ENCODE measurements at places on chromosomes 4 and X.

DNA sequence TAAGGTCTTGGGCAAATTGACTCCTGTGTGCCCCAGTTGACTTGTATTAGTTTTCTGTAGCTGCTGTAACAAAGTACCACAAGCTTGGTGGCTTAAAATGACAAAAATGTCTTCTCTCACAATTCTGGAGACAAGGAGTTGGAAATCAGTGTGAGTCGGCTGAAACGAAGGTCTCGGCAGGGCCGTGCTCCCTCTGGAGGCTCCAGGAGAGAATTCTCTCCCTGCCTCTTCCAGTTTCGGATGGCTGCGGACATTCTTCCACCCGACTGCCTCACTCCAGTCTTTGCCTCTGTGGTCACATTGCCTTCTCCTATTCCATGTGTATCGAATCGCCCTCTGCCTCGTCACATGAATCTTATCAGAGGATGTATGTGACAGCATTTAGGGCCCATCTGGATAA is 66.0 kb upstream of the PHOX2B start:
- DNase-seq = peak; percentile 21

DNA sequence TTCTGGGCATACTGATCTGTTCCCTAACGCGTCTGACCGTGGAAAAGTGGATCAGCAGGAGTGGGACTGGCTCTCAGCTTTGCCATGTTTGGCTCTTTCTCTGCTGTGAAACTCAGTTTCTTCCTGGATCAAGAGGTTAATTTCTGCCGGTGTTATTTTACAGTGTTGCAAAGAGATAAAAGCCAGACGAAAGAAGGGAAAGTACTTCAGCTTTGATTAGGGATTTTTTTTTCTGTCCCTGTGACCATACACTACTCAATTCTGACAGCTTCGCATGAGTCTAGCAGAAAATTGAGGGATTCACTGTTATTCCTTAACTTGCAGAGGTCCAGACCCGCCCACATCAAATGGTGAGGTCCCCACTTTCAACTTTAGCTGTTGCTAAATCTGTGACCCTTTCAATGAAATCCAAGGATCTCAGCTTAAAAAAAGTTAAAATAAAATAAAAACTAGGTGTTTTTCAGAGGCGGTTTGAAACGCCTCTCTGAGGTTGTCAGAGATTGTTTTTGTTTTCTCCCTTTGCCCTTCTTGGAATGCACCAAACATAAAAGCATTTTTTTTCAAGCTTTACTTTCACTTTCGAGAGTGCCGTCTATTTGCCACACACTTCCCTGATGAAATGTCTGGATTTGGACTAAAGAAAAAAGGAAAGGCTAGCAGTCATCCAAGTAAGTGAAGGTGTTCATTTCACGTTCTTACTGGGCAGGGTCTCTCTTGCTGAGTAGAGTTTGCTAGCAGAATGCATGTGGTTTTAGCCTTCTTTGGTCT is at the start of gene TLR3:
TLR3 (plus strand) TSS at position 576 of the 768 bp plus-strand sequence. CDS start 7,464 bp downstream, outside the sequence.
- DNase-seq = no peak

- no peak for DNase-seq
These were observed 52.8 kb downstream of the GPRIN3 start for GRCh38 chr4:89254847-89255246.

- DNase-seq = no peak
These were observed 156.2 kb downstream of the ENOX2 start for GRCh38 chrX:130746709-130747342.

- no peak for DNase-seq
These were observed 58.5 kb downstream of the SLC2A9 start for GRCh38 chr4:9962611-9963314.

GRCh38 chr4:97360733-97361132 is 782.5 kb downstream of the STPG2 start:
- no peak for DNase-seq

DNA sequence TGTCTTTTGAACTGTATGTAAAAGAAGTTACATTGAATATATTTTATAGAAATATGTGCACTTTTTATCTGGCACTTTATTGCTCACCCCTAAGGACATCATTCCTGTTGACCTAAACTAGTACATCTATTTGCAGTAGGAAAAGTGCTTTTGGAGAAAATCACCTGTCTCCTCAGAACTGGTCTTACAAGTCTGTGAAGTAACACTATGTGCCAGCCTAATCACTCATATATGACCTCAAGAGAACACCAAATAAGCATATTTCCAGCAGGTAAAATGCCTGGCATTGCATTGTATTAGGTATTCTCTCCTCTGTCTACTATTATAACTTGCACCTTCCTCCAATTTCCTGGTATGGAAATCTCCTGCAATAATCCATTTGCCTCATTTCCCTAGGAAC is 4.0 kb upstream of the GASK1B start:
- no peak for DNase-seq

DNA sequence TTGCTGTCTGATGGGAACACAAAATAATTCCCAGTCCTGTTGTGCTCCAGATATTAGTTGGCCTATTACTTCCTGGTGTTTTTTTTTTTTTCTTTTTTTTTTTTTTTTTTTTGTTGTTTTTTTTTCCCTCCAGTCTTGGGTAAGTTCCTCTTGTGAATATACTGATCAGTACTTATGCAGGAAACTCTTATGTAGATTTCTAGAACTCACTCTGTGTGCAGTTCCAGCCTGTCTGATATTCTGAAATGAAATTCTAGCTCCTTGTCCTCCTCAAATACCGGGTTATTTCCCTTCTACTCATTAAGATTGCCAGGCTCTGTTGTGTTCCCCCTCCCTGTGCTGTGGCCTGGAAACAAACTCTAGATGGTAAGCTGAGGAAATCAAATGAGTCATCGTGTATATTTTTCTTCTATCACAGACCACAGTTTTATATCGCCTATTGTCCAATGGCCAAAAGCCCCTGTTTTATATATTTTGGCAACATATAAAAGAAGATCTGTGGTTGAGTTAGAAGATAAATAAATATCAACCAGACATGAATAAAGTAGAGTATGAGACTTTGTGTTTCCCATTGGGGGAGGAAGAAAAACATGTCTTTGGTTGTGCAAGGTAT is 124.3 kb upstream of the UGT8 start:
- DNase-seq = no peak

DNA sequence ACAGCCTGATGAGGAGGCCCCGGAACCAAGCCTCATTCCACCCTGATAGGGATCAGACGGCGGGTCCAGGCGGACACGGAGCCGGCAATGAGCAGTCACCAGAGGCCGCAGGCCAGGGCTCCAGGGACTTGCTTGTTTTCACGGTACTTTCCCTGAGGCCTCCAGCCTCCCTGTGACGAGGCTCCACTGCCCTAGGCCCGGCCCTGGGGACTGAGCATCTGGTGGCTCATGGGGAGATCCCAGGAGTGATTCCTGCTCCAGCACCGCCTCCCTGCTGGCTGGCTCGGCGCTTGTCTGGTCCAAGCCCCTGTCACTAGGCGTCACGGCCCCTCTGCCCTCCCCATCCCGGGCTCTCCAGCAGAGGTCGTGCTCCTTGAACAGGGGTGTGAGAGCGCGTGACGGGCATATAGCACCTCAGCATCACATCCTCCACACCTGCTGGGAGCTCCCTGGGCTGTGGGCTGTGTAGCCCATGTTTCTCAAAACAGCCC is 14.1 kb downstream of the HTRA3 start:
- DNase-seq = peak; percentile 26

DNA sequence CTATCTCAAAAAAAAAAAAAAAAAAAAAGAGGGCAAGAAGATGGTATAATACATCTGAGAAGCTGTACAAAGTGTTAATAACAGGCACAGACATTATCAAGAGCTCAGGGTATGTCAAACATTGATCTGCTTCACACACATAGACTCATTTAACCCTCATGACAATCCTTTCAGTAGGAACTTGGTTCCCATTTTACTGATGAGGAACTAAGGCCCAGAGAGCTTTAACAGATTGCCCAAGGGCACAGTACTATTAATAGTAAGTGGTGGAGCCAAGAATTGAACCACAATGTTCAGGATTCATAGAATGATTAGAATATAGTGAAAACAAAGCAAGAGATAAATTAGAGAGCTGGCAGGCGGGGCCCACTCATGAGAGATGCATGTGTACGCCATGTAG is 154.4 kb downstream of the EFHC2 start:
- DNase-seq = no peak

DNA sequence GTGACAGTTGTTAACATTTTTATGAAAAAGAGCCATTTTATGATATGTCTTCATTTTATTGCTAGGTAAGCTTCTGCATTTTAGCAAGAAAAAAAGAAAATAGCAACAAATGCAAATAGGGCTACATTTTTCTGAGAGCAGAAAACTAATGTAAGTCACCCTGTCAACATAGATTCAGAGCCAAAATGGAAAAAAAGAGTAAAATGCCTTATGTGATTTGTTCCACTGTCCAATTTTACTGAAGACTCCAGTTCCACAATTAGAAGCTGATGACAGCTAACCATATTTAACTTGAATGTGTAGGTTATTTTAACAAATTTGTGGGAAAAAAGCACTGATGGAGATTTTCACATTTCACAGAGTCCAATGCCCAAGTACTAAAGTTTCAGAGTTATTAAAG is 772.3 kb downstream of the FAT4 start:
- no peak for DNase-seq

GRCh38 chr4:10971800-10972401 is 287.3 kb upstream of the CLNK start:
- DNase-seq = no peak

- DNase-seq = no peak
These were observed 3.1 kb downstream of the CPE start for GRCh38 chr4:165381821-165382373.

DNA sequence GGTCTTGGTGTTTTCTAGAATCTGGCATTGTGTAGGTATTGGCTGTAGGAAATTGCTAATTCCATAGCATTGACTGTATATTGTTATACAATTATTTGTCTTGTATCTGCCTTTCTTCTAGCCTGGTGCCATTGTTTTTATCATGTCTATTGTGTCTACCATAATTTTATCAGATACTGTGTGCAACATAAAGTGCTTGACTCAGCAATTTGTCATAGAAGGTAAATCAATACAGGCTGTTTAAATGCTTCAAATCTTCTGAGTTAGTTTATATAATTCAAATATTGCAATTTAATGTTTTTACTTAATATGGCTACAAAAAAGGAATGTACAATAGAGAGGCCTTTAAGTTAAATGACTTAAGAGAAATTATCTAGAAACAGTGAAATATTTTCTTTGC is 263.3 kb upstream of the UGT8 start:
- DNase-seq = no peak

DNA sequence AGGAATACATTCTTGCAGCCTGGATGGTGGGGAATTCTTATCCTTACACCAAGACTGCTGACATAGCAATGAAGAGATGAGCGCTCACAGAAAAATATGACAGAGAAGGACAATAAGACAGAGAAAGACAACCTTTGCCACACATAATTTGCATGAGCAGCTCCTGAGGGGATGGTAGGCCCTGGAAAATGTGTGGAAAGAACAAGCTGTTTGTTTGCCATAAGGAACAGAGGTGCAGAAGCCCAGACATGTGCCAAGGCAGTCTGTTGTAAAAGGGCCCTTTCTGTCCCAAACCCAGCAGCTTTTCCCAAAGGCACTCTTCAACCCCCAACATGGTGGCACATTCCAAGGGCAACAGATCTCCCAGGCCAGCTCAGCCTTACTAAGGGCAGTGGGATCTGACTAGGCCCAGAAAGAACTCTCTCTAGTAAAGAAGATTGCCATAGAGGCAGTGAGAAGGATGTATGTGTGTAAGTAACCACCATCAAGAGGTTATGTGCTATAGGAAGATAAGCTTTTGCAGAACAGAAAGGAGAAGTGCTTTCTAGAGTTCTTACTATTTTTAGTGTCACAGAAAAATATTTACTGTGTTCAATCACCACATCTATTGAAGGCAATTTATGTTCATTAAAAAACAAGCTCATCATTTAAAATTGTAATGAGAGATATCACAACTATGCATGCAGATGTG is 287.0 kb upstream of the RASGEF1B start:
- DNase-seq = no peak

DNA sequence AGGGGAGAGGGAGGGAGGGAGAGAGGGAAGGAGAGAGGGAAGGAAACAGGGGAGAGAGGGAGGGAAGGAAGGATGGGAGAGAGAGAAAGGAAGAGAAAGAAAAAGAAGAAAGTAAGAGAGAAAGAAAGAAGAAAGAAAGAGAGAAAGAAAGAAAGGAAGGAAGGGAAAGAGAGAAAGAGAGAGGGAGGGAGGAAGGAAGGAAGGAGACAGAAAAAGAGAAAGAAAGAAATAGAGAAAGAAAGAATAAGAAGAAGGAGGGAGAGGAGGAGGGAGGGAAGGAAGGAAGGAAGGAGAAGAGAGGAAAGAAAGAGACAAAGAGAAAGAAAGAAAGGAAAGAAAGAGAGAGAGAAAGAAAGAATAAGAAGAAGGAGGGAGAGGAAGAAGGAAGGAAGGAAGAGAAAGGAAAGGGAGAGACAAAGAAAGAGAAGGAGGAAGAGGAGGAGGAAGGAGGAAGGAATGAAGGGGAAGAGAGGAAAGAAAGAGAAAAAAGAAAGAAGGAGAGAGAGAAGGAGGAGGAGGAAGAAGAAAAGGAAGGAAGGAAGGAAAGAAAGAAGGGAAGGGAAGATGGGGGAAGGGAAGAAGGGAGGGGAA is 189.6 kb downstream of the PARM1 start:
- no peak for DNase-seq

GRCh38 chr4:173404296-173404865 is 5.5 kb upstream of the SCRG1 start:
- DNase-seq = no peak

DNA sequence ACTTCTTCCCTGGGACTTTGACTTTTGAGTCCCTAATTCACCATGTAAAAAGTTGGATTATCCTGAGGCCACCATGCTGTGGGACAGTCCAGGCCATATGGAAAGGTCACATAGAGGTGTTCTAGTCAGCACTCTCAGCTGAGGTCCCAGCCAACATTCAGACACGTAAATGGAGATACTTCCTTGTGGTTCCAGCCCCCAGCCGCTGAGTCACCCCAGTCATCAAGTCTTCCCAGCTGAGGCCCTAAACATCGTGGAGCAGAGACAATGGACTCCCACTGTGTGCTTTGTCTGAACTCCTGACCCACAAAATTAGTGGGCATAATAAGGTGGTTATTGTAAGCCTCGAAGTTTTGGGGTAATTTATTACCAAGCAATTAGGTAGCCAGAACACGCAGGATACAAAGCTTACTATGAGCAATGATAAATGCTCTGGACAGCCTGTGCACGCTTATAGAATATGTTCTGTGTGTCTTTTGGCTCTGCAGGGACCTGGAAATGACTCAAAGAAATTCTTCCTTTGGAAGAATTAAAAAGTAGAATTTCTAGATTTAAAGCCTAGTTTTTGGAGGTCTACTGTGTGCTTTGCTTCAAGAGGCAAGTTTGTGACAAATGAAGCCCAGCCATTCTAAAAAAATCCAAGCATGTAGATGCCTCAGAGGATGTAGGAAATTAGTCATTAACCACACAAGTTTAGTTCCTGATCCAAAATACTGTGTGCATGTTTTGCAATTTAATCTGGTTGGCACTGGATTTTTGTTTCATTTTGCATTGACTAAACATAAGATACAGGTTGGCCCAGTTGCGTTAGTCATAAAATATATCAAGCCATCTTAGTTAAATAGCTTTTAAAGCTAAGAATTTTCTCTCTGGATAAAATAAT is 33.2 kb upstream of the SLC9A7 start:
- DNase-seq = no peak

- DNase-seq = no peak
These were observed 1.4 kb downstream of the ZNF185 start for GRCh38 chrX:152899111-152899873.

Data from right hindlimb (tissue), 1 donor.